ENCODE measurements at places on chromosomes 6 and 20.

GRCh38 chr6:109767961-109768360 lies 76.9 kb downstream of the FIG4 start:
- no peak for DNase-seq

GRCh38 chr20:41386502-41387427 lies 20.1 kb upstream of the EMILIN3 start:
- DNase-seq: no peak

DNA sequence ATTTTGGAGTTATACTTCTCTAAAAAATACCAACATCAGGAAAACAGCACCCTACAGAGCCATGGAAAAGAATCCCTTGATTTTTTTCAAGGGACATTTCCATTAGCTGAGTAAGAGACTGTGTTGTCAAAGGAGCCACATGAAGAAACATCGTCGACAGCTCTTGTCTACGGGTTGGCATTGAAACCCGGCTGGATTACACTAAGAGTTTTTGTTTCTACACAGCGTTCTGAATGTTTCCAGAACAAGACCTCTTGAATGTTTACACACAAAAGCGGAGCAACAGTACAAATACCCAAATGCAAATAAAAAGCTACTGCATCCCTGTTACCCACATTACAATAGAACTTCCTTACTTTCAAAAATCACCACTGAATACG lies 2.4 kb upstream of the MYLK4 start:
- no peak for DNase-seq

- DNase-seq: no peak
Measured at GRCh38 chr20:64082820-64083377, 1.3 kb downstream of the LKAAEAR1 start.

GRCh38 chr6:112665114-112665513 lies 318.0 kb downstream of the RFPL4B start:
- DNase-seq: no peak

DNA sequence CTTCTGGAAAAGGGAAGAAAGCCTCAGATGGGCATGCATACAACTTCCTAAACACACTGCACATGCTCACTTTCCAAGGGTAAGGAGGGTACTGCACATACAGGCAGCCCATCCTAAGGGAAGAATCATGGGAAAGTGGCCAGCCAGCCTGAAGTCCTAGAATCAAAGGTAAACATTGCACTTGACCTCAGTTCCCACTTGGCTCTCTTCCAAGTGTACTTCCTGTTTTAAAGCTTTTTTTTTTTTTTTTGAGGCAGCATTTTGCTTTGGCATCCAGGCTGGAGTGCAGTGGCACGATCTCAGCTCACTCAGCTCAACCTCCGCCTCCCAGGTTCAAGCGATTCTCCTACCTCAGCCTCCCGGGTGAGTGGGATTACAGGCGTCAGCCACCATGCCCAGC lies 225.3 kb upstream of the EPHA7 start:
- DNase-seq: no peak

DNA sequence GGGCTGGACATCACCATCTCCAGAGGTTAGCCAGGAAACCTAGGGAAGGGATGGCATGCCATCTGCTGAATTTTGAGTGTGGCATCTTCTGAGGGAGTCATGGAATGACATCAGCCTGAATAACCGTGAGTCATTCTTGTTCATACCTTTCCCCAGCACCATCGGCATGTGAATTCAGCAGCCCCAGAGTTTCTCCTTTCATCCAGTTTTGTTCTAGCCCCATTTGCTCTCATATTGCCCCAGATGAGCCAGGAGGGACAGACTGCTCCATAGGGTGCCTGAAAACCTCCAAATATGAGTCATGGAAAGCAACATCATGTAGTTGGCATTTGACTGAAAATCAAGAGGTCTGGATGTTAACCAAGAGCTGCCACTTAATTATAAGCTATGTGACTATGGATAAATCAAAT lies 219.2 kb upstream of the SGK1 start:
- DNase-seq: no peak

- DNase-seq: no peak
Measured at GRCh38 chr20:38406476-38406875, 28.7 kb downstream of the SNHG17 start.

DNA sequence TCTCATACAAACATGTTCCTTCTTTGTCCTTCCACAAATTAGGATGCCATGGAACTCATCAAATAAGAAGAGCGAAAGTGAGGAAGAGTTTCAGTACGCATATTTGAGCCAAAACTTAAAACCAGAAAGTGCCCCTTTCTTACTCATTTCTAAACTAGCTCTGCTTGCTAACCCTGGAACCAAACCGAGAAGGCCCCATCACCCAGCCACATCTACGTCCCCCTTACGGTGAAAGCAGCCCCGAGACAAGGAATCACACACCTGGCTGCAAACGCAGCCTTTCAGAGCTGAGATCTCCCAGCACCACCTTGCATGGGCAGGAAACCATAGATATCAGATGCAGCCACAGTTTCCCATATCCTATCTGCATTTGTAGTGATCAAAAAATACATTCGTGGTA lies 28.5 kb downstream of the TRERF1 start:
- no peak for DNase-seq

DNA sequence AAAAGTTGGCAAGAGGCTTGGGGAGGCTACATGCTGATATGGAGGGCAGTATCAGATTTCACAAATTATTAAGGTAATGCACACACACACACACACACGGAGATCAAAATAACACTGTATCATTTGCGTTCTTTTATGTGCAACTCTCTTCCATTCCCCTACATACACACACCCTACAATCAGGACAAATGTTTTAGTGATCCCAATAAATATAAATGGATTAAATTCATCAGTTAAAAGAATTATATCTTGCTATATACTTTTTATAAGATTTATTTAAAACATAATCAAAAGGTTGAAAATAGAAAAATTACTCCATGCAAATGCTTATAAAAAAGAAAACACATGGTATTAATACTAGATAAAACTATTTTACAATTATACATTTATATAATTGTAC lies 25.9 kb downstream of the TMX4 start:
- DNase-seq: no peak

DNA sequence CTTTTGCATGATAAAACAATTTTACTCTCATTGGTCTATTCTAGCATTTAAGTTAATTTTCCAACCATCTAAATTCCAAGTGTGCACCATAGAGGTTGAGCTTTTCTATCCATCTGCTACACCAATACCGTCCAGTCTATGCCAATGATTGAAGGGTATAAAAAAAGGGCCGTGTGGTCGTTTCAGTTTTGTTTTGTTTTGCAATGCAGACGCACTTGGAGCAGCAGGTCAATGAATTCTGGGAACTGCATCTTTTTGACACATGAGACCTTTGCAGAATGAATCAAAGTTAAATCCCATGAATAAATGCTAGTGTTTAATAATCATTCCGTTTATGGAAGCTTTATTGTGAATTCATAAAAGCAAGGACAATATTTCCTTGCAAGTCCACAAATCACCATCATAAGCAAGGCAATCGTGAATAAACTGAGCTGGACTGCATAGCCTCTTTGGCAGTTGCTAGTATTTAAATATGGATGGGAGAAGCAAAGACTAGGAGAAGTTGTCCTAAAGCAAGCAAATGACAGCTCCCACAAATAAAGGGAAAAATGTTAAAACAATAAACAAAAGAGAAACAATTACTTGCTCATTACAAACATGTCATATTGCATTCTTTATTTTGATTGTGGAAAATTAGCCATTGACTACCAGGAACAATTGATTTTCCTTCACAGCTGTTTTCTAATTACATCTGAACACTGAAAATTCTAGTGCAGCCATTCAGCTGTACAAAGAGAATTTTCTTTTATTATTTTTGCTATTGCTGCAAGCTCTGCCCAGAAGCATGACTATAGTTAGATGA lies 649.7 kb upstream of the GJE1 start:
- no peak for DNase-seq

- no peak for DNase-seq
Measured at GRCh38 chr6:52590152-52590891, 13.5 kb upstream of the TRAM2 start.

GRCh38 chr6:161598896-161599295 lies 325.0 kb upstream of the AGPAT4 start:
- DNase-seq: no peak

- DNase-seq: no peak
Measured at GRCh38 chr20:47725248-47725973, 59.9 kb downstream of the SULF2 start.

GRCh38 chr20:39468703-39469102 lies 506.6 kb downstream of the DHX35 start:
- DNase-seq: no peak

DNA sequence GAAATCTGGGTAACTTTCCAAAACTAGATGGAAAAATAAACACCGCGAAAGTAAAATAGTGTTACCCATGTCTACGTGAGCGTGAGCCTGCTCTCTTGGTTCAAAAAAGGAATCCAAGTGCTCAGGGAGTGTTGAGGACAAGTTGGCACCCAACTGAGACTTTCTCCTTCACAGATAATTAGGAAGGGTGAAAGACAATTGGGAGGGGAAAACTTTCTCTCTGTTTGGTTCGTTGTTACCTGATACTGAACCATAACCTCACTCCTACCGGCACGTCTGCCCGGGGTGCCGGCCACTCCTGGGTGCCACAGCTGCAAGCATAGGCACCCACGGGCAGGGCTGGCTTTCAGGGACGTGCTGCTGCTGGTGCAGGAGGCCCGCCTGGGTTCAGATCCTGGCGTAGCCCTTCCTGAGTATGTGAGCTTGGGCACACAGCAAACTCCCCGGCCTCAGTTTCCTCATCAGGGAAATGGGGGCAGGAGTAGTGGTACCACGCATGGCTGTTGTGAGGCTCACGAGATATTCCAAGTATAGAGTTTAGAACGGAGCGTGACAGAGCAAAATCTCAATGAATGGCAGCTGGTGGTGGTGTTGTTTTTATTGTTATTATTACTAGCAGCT lies 38.2 kb upstream of the PMEPA1 start:
- no peak for DNase-seq

DNA sequence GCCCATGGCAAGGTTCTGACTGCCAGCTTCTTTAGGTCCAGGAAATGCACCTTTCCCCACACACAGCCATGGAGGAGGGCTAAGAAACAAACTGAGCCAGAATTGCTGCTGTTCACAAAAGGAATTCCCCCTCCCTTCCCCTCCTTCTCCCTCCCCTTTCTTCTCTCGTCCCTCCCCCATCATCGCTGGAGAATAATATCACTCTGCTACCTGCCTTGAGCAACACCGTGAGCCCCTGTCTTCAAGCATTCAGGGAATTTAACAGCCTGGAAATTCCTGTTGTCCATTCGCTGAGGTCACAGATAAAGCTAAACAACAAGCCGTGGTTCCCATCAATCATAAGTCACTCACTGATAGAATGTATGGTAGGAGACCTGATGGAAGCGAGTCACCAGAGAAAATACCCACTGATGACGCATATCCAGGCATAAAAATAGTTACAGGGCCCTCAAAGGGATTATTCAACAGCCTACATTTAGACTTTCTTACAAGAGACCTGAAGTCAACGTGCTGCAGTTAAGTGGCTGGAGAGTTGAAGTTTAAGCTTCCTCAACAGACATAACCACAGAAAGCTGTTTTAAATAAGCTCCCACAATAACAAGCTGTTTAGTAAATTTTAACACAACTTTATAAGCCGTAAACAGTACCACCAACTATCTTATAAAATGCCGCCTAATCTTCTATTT lies 59.7 kb downstream of the HIVEP2 start:
- DNase-seq: no peak

DNA sequence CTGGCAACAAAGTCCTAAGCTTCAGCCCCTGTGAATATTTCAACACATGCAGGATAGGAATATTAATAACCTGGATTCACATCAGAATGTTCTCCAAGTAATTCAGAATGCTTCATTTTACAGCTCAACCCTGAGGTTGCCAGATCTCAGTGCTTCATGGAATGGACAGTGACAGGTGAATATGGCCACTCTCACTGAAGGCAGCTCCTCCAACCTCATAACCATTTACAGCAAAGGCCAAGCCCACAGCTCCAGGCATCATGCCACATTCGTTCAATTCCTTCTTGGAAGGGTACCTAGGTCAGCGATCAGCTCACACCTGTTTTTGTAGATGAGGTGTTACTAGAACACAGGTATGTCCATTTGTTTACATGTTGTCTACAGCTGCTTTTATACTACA lies 17.1 kb downstream of the CLIC5 start:
- no peak for DNase-seq

DNA sequence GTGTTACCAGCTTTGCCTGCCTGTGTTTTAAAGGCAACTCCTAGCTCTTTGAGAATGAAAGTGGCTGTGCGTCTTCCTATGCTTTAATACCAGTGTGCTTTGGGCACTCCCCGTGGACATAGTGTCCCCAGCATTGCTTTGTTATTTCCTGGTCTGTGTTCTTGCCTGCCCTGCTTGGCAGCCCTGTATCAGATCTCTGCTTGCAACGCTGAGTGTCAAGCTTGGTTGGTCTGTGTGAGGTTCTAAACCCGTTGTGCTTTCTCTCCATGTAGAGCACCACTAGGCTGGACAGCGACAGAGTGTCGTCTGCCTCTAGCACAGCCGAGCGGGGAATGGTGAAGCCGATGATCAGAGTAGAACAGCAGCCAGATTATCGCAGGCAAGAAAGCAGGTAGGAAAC lies 80.2 kb downstream of the AFDN start:
- no peak for DNase-seq

- no peak for DNase-seq
Measured at GRCh38 chr6:56477241-56477640, 165.4 kb downstream of the DST start.

DNA sequence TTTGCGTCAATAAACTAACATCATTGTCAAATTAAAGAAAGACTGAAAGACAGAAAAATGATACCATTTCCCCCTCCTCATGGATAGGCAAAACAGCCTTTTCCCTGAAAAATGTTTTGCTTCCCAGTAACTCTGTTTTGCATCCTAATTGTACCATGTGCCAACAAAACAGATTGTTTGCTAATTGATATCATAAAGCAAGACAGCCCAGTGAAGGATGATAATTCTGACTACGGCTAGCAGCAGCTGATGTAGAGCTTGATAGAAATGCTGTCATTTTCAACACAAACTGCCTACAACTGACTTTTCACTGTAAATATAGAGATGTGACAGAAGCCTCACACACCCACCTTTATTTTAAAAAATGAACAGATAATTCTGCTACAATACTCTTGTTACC lies 1061.6 kb downstream of the HACE1 start:
- DNase-seq: no peak

GRCh38 chr6:134738211-134738885 lies 211.6 kb downstream of the ALDH8A1 start:
- DNase-seq: no peak

DNA sequence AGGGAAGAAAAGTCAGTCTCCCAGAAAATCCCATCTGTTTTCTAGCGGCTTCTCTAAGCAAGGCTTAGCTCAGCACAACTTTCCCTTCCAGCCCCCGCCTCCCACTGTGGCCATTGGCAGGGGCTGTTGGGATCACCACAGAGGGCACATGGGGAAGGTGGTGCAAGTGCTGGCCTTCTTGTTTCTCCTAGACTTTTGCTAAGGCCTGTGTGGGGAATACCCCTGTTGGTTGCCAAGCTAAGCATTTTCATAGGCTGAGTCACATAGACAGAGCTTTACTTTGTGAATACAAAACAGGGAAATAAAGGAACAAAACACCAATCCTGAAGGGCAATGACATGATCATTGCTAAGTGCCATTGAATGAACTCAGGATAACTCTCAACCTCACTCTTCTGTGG lies 32.4 kb upstream of the TIAM2 start:
- no peak for DNase-seq
